ENCODE measurements at places on chromosomes 6 and 20.

DNA sequence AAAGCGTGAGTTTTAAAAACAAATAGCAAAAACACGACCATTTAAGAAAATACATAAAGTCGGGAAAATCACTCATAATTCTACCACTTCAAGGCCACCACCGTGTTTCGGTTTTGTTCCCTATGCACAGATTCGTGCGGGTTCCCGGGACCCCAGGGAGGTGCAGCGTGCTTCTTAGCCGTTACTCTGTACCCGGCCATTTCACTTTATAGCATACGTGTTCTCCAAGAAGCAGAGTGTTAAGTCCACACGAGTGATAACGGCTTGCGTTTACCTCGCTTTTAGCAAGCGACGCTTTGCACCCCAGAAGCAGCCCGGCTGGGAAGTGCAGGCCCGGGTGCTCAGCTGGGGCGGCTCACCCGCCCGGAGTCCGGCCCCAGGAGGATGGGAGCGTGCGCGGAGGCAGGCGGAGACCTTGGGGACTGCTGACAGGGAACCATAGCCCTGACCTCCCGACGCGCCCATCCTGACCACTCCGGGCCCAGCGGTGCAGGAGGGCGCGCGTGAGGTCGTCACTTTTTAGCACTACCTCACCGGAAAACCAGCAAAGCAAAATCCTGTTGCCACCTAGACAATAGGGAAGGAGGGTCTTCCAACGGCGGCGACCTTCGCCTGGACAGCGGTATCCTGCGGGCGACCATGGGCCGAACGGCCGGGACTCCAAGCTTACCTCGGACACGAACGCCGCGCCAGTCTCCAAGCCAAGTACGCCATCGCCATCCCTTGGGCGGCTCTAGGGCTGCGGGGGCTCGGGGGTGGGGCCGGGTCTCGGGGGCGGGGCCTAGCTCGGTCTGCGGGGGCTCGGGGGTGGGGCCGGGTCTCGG lies at the start of gene ECI2:
ECI2 (minus strand) TSS at position 735 of the 824 bp plus-strand sequence; CDS start at position 720, 15 bp downstream.
- no peak for DNase-seq

DNA sequence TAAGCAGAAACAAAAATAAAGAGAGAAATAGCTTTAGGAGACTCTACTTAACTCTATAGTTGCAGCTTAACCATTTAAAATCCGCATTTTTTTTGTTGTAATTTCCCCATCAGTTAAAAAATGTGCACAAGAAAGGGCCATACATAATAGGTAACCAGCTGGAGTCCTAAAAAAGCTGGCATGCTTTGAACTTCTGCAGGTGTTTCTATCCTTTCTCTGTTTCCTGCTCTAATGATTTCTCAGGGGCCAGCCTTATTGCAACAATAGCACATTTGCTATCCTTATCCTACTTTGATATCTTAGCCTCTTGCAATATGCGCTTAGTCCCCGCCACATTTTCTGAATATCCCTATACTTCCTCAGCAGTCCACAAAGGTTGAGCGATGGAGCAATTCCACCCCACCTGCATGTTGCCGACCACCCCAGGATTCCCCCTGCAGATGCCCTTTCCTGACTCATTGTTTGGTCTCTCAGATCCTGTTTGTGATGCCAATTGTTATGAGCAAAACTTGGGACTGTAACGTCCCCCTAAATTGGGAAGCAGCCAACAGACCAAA lies 48.5 kb downstream of the TRIM27 start:
- DNase-seq, result no peak

GRCh38 chr6:166624275-166624674 lies 2.8 kb downstream of the RPS6KA2 start:
- DNase-seq, result no peak

DNA sequence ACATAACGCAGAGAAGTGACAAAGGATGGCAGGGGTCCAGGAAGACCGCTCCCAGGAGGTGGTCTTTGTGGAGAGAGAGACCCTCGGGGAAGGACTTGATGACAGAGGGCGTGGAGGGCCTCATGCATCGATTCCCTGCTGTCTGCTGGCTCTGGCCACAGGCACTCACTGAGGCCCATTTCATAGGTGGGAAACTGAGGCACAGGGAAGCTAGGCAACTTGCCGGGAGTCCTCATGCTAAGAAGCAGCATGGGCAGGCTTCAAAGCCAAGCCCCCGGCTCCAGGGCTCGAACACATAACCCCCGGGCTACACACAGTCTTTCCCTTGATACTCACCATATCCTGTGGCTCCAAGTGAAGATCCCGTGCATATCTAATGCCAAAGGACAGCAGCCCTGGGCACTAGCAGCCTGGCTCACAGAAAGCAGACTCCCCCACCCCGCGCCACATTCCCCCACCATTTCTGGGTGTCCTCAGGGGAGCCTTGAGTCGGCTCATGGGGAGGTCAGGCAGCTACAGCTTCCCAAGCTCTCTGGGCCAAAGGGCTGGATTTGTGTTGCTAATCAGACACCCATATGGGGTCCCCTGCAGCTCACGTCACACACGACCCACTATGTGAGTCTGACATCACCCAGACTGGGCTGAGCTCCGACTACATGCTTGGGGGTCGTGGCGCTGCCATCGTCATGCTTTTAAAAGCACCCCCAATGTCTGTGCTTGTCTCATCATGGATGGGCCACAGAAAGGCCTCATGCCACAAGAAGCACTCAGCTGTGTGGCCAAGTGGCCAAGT lies 130.9 kb upstream of the PMEPA1 start:
- no peak for DNase-seq

DNA sequence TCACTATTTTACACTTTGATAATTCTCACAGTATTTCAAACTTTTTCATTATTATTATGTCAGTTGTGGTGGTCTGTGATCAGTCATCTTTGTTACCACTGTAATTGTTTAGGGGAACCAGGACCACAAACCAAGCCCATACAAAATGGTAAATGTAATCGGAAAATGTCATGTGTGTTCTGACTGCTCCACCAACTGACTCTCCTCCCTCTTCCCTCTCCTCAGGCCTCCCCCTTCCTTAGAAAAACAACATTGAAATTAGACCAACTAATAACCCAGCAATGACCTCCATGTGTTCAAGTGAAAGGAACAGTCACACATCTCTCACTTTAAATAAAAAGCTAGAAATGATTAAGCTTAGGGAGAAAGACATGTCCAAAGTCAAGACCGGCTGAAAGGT lies 63.8 kb downstream of the GMDS start:
- DNase-seq, result no peak

DNA sequence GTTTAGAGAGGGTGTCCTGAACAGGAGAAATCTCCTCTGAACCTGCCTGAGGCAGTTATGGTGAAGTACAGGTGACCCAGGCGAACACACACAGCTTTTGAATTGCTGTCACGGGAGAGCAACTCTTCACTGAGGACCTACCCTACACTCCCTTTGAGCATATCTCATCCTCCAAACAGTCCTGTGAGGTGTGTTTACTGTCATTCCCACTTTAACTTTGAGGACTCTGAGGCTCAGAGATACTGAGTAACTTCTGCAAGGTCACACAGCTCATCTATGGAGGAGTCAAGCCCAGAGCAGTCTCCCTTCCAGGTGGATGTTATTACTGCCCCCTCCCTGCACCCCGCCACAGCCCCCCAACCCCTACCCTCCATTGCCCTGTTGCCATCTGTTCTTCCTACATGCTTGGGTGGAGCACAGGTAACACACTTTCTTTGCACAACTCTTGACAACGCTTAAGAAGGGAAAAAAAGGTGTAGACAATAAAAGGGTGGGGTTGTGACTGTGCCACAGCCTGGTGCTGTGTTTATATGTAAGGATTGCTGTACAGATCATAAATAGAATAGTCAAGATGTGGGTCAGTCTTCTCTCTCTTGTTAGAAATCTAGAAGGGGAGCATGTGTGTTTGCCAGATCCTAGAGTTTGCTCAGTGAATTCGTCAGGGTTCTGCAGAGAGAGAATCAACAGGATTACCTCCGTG lies 4.3 kb upstream of the TRAF3IP2 start:
- no peak for DNase-seq

DNA sequence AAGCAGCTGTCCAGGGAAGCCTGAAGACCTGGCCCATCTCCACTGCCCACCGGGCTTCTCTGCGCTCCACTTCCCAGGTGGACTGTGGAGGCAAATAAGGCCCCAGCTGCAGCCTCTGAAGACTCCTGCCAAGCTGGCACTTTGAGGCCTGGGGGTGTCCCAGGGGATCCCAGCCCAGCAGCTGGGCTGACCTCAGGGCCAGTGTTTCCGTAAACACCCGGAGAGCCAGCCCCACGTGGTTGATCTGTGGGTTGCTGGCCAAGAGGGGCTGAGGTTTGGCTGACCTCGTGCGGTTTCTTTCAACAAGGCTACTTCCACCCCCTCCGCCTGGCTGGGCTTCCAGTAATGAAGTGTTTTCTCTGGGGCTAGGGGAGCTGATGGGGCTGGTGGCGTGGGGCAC lies 12.4 kb upstream of the CCN5 start:
- no peak for DNase-seq

DNA sequence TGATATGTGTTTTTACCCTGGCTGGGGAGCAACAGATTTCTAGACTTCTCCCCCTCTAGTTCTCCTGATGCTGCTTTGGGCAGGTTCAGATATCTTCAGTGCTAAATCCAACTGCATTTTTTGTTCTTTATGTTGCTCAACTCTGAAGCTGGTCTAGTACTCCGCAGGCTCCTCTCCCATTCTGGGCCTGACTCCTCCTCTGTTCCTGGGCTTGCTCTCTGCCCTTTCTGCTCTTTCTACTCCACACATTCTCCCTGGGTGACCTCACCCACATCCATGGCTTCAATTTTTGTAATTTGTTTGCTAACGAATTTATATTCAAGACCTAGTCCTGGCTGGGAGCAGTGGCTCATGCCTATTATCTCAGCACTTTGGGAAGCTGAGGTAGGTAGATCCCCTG lies 6.4 kb downstream of the FYN start:
- no peak for DNase-seq

GRCh38 chr6:47102331-47102730 lies 60.2 kb upstream of the ADGRF1 start:
- no peak for DNase-seq

DNA sequence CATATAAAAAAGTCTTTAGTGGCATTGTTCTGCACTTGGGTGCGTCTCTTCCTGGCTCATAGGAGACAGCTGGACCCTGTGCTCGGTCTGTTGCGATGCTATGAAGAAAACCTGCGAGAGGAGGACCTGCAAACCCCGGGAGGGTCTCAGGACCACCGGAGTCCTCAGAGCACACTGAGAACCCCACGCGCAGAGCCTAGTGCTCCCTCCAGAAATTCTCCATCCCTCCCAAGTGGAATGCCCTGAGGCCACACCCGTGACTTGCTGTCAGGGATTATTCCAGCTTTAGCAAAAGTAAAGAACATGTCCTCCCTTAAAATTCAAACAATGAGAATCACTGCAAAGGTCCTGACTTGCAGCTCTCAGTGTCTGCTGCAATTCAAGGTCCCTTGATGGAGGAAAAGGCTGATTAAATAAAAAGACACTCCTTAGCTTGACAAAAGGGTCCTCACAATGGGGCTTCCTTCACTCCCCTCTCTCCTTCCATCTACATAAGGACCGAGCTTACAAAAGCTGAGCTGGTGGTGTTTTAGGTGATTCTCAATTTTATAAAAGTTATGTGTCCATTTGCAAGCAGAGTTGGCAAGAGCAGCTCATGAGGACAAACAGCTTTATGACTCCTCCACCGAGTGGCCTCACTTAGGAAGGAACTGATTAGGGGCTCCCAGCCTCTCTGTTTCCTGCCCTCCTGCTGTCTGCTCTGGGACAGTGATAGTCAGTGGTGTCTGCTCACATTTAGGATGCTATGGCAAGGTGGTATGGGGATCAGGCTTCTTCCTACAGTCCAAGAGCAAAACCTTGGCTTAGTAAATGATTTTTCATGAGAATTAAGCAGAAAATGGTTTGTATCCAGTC lies 97.0 kb downstream of the RAMACL start:
- DNase-seq, result no peak

DNA sequence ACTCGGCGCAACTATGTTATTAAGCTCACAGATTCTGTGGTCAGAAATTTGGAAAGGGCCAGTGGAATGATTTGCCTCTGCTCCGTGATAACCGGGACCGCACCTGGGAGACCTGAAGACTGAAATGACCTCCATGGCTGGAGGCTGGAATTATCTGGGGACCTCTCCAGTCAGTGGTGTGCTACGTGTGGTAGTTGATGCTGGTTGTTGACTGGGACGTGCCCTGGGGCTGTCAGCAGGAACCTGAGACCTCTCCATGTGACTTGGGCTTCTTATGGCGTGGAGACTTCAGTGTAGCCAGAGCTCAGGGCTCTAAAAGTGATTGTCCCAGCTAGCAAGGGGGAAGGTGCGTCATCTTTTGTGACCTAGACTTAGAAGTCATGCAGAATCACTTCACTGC lies 50.3 kb downstream of the CHMP4B start:
- DNase-seq, result no peak

DNA sequence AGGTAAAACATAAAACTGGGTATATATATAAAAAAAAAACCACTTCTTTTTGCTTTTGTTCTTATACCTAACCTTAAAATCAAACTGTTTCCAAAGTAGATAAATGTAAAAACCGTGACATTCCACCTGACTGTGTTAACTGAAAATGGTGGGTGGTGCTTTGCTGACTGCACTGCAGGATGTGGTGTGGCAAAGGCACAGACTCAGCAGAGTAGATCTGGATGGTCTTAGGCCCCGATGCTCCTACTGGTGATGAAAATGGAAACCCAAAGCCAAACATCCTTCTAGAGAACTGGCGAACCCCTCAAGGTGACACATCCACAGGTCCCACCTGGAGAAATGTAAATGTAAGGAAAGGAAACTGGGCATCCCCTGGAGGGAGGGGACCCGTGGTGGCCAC lies 8.9 kb downstream of the TGIF2 start:
- no peak for DNase-seq

- no peak for DNase-seq
Observed at GRCh38 chr6:22668307-22668706, 98.9 kb downstream of the HDGFL1 start.

GRCh38 chr6:149563928-149564325 lies 2.2 kb upstream of the GINM1 start:
- no peak for DNase-seq

DNA sequence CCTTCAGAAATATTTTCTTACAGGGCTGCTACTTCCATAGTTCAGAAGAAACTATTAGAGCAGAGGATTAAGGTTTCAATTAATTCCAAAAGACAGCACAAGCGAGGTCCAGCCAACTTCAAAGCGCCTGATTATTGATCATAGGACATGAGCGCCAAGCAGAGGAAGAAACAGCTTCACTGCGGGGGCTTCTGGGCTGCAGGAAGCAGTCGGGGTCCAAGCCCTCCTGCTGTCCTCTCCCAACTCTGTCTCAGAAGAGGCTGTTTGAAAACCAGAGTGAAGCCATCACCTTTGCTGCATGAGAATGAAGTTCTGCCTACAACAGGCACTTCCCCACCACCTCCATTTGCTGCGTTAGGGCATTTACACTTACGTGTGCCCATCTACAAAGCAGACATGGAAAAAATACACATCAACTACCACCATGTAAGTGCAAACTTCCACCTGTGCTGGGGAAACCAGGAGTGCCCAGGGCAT lies 23.9 kb downstream of the SUMO4 start:
- no peak for DNase-seq

GRCh38 chr6:43494321-43494720 lies 15.8 kb downstream of the LRRC73 start:
- DNase-seq, result no peak

GRCh38 chr6:151067684-151068596 lies 171.8 kb upstream of the AKAP12 start:
- no peak for DNase-seq

- no peak for DNase-seq
Observed at GRCh38 chr6:158026901-158027589, 45.4 kb downstream of the SYNJ2 start.

GRCh38 chr6:140566781-140567277 lies 1192.4 kb upstream of the CITED2 start:
- DNase-seq, result no peak
